Inflammatory macrophage (primary cell): ENCODE measurements at places on chromosomes 2 and 18.

GRCh38 chr2:143968860-143969259 lies 551.1 kb downstream of the ZEB2 start:
- DNase-seq, result no peak

DNA sequence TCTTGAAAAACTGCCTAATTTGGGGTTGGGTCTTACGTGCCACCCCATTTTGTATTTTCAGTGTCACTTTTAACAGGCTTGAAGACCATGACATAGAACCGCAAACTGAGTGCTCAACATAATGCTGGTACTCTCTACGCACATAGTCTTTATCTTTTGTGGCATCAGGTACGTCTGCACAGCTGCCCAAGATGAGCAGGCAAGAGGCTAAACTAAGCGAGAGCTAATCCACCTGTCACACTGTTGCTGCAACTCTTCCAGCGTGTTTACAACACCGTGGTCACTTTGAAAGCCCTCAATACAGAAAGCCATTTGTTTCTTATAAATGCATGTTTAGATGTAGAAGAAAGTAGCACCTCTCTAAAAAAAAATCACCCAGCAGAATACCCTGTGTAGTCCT lies 270.0 kb upstream of the TCF4 start:
- DNase-seq, result no peak

- no peak for DNase-seq
These were observed 2.2 kb downstream of the ABCG8 start for GRCh38 chr2:43840965-43841364.

DNA sequence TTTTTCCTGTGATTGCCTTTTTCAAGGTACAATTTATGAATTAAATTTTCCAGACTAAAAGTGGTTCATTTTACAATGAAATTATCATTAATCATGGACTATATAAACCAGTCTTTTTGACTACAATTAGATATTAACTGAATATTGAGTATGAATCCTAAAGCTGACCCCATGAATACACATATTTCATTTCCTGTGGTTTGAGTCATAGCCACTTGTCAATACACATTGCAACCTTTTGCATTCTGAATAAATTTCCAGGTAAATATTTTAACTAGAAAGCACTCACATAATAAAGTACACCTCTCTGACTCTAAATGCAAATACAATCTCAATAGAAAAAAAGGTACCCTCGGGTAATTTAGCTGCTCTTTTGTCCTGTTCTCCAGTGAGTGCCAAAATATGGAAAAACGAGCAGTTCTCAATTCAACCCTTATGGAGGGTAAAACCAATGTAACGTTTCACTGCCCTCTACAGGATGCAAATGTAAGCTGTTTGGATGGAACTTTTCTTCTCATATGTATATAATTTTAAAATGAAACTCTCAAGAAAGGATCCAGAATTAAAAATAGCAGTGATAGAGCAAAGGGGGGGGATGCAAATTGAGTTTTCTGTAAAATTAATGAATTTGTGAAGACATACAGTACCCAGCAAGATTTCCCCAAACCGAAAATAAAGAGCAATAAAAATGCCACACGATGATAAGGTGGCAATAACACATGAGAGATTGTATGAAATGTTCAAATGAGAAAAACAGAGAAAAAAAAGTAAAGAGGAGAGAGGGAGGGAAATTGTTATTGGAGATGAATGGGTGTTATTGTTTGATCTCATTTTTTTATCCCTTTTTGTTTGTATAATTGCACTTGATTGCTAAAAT lies 1795.7 kb upstream of the PIK3C3 start:
- DNase-seq, result no peak

- no peak for DNase-seq
These were observed 26.6 kb upstream of the SEH1L start for GRCh38 chr18:12921178-12921577.

DNA sequence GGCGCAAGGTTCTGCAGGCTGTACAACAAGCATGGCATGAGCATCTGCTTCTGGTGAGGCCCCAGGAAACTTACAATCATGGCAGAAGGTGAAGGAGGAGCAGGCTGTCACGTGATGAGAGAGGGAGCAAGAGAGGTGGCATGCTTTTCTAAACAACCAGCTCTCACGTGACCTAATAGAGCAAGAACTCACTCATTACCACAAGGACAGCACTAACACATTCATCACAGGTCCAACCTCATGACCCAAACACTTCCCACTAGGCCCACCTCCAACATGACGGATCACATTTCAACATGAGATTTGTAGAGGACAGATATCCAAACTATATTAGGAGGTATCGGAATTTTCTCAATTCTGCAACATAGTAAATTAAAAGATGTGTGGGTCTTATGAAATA lies 108.8 kb upstream of the DLX2 start:
- DNase-seq, result peak; percentile 39

GRCh38 chr2:118032169-118033013 lies 18.5 kb upstream of the CCDC93 start:
- DNase-seq, result peak; percentile 49

- DNase-seq, result no peak
These were observed 1323.5 kb upstream of the TMEFF2 start for GRCh38 chr2:193518041-193518817.

DNA sequence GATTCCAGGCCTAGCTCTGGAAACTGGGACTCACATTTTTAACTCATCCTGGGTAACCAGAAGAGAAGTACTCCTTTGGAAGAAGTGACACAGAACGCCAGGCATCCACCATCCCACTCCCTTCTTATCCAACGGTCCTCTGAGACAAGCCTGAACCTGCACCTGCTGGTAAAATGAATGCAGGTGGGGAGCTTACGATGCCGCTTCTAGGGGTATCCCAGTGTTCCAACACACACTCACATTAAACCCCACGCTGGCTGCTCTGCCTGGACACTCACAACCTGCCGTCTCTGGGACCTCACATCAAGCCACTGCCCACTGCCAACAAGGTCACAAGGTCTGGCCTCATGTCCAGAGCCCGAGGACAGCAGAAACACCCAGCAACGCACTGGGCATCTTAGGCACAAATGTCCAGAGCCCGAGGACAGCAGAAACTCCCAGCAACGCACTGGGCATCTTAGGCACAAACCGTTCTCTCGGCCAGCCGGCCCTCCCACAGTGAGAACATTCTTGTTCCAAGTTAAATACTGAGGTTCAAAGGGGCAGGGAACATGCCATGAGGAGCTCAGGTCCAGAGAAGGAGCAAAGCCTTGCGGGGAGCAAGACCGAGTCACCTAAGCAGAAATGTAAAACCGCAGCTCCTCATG lies 9.9 kb downstream of the SLC66A2 start:
- no peak for DNase-seq

- DNase-seq, result no peak
These were observed 23.7 kb upstream of the SMAD7 start for GRCh38 chr18:48974304-48975119.

DNA sequence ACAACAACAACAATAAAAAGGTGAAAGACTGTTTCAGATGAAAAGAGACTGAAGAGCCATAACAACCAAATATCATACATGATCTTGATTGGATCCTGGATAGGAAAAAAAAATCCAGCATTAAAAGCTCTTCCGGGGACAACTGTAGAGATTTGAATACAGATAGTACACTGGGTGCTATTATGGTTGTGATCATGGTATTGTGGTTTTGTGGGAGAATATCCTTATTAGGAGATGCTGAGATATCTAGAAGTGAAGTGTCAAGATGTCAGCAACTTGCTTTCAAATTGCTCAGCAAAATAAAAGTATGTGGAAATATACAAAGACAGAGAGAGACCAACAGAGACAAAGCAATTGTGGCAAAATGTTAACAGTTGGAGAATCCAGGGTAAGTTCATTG lies 15.5 kb upstream of the SPATA3 start:
- DNase-seq, result no peak

GRCh38 chr2:171293661-171294060 lies 133.0 kb upstream of the TLK1 start:
- no peak for DNase-seq

DNA sequence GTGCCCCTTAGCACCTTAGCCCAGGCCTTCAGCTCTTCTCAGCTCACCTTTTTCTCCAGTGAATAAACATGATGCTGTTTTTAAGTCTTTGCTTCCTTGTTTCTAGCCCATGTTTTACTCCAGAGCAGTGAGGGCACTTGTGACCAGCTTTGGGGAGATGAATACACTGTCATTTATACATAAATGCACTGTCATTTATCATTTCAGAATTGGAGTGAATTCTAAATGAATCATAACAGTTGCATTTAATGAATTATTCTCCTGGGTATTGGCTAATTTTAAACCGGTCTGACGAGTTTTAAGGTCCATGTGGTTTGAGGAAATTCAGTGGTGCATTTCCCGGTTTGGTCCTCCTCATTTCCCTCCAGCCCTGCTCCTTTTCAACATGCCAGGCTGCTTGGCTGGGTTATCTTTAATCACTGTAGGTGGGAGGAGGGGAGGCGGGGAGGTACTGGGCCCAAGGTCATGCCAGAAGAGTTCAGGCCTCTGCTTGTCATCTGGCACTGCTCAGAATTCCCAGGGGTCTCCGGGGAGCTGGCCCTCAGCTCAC lies 23.9 kb downstream of the PRKCE start:
- DNase-seq, result no peak

- no peak for DNase-seq
These were observed 174.3 kb downstream of the FAM210A start for GRCh38 chr18:13551841-13552733.

GRCh38 chr18:48541747-48542400 lies 3.0 kb downstream of the CTIF start:
- DNase-seq, result no peak

DNA sequence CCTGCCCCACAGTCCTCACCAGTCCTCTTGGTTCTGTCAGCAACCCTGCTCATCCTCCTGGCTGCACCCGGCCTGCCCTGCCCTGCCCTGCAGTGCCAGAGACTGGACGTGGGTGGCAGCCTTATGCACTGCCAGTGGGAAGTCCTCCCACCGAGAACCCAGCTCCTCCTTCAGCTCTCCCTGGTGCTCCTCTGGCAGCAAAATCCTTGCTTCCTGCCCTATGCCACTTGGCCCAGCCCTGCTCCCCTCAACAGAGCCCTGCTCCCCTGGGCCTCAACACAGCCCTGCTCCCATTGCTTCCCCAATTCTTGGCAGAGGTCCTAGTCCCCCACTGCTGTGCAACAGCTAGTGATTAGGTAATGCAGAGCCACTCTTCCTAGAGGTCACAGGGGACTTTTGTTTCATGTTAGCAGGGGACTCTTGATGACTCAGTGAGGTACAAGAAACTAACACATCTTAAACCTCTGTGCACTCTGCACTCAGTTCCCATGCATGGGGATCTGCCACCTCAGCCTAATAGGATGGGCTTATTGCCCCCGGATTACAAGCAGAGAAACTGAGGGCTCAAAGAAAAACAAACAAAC lies 58.0 kb upstream of the EDAR start:
- peak; percentile 57 for DNase-seq
